ENCODE measurements at places on chromosomes 13 and 19.

DNA sequence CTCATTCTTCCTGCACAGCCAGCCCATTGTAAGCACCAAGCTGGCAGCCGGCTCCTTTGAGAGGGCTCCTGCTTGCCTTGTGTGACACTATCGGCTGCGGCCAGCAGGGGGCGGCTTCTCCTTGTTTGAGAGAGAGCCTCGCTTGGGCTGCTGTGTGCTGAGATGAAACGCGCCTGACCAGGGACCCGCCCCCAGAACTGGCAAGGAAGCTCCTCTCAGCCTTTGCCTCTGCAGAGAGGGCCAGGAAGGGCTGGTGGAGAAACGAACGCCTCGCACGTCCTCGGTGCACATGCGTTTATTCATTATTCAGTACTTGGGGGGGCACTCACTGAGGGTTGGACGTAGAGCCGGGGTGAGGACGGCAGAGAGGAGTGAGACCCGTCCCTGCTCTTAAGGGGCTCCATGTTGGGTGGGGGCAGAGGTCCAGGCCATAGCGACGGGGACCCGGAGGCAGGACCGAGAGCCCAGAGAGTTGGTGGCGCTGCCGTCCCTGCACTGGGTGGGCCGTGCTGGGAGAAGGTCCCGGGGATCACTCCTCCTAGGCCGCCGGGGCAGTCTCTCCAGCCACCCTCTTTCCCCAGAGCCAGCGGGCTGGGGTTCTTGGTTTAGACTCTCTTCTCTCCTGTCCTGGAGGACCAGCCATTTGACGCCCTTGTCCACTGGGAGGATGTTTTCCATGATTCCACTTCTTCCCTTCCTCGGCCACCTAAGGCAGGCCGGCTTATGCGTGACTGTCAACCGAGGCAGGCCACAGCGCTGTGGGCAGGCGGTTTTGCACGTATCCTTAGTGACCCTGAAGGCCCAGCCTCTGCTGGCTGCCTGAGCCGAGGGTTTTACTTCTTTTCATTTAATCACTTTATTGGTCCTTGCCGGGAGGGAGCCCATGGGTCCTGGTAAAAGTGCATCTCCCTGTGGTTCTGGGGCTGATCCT, 174.5 kb downstream of the KATNAL1 start:
- peak; percentile 99 for DNase-seq

GRCh38 chr19:13459351-13459750, 46.9 kb downstream of the CACNA1A start:
- DNase-seq = no peak

- DNase-seq = no peak
Measured at GRCh38 chr13:29802621-29803020, 47.8 kb downstream of the UBL3 start.

- no peak for DNase-seq
Measured at GRCh38 chr19:16897856-16898161, 9.0 kb downstream of the F2RL3 start.

DNA sequence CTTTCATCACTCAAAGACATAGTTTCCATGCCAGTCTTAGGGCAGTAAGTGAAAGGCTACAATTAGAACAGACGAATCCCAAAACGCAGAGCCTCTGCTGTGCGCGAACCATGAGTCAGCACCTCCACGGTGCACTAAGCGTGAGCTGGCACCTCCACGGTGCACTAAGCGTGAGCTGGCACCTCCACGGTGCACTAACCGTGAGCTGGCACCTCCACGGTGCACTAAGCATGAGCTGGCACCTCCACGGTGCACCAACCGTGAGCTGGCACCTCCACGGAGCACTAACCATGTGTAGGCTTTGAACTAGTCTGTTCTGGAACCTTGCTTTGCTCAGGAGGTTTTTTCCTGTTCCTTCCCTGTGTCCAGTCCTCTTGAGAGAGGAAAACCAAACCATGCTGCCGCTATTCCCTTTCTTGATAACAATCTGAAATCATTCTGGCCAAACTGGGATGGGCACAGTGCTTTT, 120.6 kb downstream of the IRS2 start:
- no peak for DNase-seq

- no peak for DNase-seq
Measured at GRCh38 chr19:50406156-50406820, 12.4 kb upstream of the SPIB start.

- no peak for DNase-seq
Measured at GRCh38 chr13:43411211-43411610, 375.6 kb downstream of the ENOX1 start.

Data from stimulated activated CD8-positive, alpha-beta memory T cell treated with anti-CD3 and anti-CD28 coated beads, Interleukin-15, amount 100 ng/mL, for 1 hour (primary cell).